ENCODE measurements at places on chromosomes 16 and 17.

DNA sequence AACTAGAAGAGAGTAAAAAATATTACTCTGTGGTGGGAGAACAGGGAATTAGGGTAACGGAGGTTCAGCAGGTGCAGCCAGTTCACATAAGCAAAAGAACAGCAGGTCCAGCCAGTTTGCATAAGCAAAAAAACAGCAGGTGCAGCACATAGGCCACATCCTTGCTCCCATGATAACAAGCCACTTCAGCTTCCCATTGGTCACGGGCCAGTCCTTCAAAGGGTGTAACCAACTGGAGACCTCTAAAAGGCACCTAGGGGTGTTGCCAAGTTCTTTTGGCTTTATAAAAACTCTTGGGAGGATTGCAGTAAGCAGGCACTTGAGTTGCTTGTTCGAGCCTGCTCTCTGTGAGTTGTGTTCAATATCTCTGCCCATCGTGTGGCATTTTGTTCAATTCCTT lies 488.1 kb downstream of the XYLT1 start:
- DNase-seq: no peak

GRCh38 chr16:85327731-85328675 lies 215.7 kb upstream of the CIBAR2 start:
- no peak for DNase-seq

DNA sequence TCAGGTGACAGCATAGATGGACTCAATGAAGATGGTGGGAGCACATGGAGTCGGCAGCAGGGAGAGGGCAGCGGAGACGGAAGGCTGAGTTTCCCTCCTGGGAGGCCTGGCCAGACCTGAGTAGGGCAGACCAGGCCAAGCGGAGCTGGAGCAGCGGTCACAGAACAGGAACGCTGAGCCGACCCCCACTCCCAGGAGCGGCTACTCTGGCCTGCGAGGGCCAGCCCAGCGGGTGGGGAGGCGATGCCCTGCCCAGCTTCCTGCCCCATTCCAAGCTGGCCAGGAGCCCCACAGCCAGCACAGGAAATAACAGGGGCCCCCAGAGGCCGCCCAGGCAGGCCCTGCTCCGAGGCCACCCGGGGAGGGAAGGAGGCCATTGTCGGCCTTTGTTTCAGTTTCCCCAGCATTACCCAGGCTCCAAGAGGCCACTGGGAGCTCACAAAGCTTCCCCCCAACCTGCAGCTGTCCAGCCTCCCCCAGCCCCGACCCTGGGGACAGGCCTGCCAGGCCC lies 79.8 kb downstream of the ZNF423 start:
- DNase-seq: no peak

GRCh38 chr17:77606146-77606864 lies 352.2 kb upstream of the TNRC6C start:
- no peak for DNase-seq

- DNase-seq: no peak
Measured at GRCh38 chr17:49508061-49508865, 13.2 kb downstream of the NGFR start.

DNA sequence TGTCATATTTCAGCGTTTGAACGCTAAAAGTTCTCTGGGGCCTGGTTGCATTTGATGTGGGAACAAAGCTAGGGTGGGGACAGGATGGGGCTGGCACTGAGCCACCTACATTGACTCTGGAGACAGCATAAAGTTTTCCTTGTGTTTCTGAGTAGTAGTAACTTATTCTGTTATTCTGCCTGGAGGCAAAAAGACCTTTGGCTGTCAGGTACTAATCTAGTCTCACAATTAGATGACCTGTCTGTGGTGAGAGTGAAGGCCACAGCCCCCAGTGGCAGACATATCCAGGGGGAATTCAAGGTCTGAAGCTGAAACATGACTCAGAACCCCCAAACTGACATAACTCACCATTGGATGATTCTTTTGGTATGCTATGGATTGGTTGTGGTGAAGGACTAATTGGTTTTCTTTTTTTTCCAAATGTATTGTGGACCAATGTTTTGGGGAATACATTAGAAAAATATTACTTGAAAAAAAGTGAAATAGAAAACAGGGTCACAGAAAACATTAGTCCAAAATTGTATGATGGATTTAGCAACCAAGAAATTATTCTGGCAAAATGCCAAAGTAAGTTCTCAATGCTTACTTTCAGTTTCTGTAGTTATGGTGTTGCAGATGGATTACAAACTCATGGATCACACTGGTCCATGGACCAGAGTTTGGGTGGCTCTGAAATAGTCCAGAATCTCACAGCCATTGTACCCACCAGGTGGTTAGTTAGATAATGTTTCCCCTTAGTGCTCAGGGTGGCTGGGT lies 10.5 kb upstream of the SALL1 start:
- DNase-seq: no peak

GRCh38 chr17:8475781-8476180 lies 40.1 kb downstream of the NDEL1 start:
- no peak for DNase-seq

- no peak for DNase-seq
Measured at GRCh38 chr17:42411361-42411760, 11.7 kb downstream of the CAVIN1 start.

DNA sequence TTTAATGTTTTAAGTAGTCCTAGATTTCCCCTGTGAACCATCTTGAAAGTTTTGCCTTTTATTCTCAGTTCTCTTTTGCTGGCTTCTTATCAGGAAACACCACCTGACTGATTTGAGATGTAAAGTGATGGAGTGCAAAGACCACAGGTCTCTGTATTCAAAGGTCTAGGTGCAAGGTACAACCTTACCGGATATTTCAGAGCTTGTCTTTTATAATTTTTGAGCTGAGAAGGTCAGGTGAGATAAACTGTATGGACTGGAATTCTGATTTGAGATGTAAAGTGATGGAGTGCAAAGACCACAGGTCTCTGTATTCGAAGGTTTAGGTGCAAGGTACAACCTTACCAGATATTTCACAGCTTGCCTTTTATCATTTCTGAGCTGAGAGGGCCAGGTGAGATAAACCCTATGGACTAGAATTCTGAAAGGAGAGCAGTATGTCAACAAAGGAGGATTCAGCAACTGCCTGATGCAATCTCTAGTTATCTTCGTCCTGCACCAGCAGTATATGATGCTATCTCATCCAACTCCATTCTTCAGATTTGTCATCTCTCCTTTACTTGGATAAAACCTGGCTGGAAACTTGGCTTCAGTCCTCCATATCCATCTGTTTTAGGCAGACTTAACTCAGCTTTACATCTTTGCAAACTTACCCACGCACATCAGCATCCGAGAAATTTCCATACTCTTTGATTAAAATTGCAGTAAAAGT lies 64.3 kb downstream of the CENPV start:
- DNase-seq: no peak

DNA sequence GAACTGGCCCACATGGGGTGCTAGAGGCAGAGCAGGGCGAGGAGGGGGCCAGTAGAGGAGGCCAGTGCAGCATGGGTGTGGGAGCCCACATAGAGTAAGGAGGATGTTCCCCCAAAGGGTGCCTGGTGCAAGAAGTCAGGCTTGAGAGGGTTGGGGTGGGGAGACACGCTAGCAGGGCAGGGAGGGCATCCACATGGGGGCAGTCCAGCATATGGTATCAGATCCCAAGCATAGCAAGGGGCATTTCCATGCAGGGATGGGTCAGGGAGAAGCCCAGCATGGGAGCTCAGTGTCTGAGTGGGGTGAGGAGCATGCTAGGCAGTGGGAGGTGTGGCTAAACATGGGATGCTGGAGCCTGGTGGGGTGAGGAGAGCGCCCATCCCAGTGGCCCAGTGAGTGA lies 213.7 kb downstream of the COPRS start:
- DNase-seq: no peak

GRCh38 chr16:66137853-66138252 lies 228.6 kb upstream of the CDH5 start:
- DNase-seq: no peak

- no peak for DNase-seq
Measured at GRCh38 chr16:86297866-86298757, 212.2 kb upstream of the FOXF1 start.

DNA sequence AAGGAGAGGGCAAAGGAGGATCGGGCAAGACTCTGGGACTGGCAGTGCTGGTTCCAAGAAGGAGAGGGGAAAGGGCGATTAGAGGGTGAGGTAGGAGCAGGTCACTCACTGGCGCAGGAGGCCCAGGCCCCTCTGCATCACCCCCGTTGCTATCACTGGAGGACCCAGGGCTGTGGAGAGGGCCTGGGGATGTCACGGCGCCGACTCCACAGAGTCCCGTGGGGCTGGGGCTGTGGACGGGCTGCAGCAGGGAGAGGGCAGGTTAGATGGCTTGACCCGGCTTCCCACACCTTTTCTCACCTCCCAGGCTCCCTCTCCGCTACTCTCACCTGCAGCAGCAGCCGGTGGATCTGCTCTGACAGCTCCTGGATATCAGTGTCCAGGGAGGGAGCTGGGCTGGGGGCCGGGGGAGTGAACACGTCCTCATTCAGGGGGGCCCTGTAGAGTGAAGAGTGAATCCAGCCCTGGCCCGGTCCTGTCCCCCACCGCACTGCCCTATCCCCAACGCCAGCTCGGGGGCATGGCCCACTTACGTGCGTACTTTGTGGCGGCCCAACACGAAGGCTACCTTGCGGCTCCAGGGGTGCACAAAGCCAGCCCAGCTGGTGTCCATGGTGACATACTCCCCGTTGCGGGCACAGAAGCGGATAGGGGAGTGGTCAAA lies 4.9 kb downstream of the PER1 start:
- no peak for DNase-seq

DNA sequence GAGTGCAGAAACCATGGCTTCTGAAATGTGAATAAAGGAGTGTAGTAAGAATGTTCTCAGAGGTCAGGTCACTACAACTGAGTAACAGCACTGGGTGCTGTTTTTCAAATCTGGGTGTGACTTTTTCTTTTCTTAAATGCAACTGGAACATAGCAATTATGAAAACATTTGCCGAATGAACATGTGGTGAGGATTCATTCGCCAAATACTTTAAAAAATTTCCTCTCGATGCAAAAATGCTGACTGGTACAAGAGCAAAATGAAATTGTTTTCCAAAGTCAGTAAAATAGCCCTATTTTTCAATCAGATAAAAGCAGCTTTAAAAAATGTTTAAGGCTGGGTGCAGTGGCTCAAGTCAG lies 18.6 kb downstream of the ZDHHC7 start:
- DNase-seq: no peak

- peak; percentile 58 for DNase-seq
Measured at GRCh38 chr16:30698816-30699614, at the start of gene SRCAP. Gene SRCAP, plus strand, starts transcription at chr16:30699171. Its CDS starts 1,654 bp downstream, at chr16:30700825.

DNA sequence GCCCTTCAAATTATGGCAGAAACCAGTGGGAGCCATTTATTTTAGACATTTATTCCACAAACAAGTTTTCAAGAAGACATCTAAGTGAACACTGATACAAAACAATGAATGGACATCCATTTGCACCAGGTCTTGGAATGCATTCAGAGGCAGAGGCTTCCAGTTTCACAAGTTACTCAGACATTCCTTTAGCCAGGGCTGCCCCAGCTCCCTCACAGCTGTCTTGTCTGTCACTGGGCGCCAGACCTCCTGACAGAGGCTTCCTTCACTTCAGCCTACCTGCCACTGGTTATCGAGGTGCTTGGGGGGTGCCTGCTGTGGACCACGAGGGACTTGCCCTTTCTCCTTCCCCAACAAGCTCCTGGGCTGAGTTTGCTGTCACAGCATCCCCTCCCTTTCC lies 19.2 kb downstream of the AQP8 start:
- no peak for DNase-seq

- DNase-seq: no peak
Measured at GRCh38 chr17:79026376-79027273, 2.7 kb downstream of the C1QTNF1 start.

DNA sequence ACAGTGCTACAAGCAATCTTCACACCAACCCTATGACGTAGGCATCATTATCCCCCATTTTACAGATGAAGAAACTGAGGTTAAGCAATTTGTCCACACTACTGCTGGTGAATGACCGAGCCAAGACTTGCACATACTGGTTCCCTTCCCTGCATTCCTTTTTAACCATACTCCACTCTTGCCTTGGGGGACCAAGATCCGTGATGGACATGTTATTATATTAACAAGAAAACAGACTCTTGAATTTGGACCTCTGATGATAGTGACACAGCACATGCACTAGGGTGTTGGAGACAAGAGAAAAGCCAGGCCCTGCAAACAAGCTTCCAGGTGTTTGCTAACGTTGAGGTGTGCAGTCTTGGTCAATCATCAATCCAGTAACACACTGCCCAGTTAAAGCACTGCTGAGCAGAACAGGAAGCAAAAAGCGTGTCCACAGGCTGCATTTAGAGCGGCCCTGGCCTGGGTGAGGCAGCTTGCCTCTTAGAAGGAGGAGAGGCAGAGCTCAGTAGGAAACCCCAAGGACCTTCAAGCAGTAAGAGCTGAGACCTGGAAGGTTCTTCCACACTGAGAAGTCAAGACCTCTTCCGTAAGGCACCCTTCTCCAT lies 36.7 kb downstream of the HNF1B start:
- DNase-seq: no peak

DNA sequence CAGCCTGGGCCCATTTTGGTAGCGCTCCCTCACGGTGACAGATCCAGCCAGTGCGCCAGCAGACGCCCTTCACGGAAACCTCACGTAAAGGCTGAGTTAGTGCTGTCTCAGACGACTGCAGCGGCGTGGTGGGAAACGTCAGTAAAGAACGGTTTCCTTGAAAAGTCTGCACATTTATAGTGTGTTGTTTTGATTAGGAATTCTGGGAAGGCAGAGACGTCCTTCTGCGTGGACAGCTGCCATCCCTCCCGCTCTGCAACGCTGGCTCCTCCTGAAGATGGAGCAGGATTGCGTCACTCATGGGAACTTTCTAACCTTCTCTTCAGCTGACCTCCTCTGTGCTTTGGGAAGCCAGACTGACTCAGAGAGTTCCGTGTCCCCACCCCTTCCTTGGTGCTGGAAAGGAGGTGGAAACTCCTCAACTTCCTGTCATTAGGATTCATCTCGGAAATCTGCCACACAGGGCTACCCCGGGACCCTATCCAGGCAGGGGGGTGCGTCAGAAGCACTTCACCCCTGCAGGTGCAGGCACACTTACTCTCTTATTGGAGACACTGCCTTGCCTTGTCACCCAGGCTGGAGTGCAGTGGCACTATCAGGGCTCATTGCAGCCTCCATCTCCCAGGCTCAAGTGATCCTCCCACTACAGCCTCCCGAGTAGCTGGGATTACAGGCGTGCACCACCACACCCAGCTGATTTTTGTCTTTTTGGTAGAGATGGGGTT lies 24.3 kb upstream of the CRISPLD2 start:
- no peak for DNase-seq

- DNase-seq: no peak
Measured at GRCh38 chr16:88599092-88599733, 29.0 kb downstream of the ZC3H18 start.

GRCh38 chr16:23015580-23015979 lies 133.7 kb downstream of the USP31 start:
- no peak for DNase-seq

All from stimulated activated CD8-positive, alpha-beta memory T cell treated with anti-CD3 and anti-CD28 coated beads, Interleukin-12 subunit alpha, Interleukin-12 subunit beta, amount 100 ng/mL, for 1 hour (primary cell).